ENCODE measurements at places on chromosomes 11 and 22.

GRCh38 chr22:46721501-46722085 is 16.5 kb downstream of the CERK start:
- no peak for DNase-seq

GRCh38 chr11:38835966-38836365 is 2237.9 kb upstream of the RAG2 start:
- no peak for DNase-seq

DNA sequence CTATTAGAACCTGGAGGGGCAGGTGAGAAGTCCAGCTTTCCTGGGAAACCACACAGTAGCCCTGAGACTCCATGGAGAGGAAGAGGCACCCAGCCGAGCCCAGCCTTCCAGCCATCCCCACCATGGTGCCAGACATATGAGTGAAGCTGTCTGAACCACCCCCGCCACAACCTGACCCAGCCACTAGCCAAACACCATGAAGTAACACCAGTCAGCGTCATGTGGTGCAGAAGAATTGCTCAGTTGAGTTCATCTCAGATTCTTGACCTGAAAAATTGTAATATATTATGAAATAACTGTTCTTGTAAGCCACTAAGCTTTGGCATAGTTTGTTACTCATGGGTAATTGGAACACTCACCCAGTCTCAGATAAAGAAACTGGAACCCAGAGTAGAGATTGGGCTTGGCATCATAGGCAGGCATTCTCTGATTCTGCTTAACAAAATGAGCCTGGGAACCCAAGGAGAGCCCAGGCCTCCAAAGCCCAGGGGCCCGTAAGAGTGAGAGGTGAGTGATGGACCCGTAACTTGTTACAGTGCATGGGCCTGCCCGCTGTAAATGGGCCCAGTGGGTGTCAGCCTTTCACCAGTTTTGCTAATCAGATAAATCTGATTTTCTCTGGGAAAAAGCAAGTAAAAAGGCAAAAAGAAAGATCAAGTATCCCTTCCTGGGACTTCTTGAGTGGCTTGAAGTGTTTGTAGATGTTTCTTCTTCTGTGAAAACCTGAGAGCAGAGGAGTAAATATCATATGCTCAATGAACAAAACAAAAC is 305.5 kb downstream of the DDX10 start:
- DNase-seq, result no peak

GRCh38 chr11:46445920-46446771 is 54.6 kb upstream of the CHRM4 start:
- DNase-seq, result no peak

DNA sequence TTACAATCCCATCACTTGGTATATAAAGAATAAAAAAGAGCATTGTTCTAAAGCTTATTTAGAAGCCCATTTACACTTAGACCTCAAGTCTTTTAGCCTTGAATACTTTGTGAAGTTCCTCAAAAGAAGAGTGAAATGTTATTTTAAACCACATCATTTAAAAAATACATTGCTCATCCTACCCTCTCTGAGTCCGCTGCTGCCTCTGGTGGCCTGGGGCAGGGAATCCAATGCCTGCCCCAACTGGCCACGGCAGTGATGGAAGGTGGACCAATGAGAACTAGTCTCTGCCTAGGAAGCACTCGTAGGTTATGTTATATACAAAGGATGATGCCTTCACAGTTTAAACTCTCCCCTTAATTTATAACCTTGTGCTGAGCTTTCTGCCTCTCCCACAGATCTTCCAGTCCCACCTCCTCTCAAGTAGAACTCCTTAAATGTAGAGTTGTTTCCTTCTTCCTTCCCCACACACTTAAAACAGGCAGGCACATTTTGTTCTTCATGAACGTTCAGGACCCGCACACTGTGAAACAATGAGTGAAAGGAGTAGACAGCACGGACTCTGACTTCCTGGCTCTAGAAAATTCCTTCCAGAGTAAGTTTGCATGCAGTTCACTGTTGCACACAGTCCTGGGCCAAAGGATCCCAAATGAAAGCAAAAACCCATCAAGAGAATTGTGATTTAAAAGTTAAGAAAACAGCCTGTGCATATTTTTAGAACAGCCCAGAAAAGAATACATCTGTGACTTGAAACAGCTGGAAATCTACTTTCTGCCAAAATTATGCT is 167.8 kb downstream of the RRAS2 start:
- no peak for DNase-seq

- DNase-seq, result no peak
These were observed 379.3 kb downstream of the OPCML start for GRCh38 chr11:133153031-133153430.

DNA sequence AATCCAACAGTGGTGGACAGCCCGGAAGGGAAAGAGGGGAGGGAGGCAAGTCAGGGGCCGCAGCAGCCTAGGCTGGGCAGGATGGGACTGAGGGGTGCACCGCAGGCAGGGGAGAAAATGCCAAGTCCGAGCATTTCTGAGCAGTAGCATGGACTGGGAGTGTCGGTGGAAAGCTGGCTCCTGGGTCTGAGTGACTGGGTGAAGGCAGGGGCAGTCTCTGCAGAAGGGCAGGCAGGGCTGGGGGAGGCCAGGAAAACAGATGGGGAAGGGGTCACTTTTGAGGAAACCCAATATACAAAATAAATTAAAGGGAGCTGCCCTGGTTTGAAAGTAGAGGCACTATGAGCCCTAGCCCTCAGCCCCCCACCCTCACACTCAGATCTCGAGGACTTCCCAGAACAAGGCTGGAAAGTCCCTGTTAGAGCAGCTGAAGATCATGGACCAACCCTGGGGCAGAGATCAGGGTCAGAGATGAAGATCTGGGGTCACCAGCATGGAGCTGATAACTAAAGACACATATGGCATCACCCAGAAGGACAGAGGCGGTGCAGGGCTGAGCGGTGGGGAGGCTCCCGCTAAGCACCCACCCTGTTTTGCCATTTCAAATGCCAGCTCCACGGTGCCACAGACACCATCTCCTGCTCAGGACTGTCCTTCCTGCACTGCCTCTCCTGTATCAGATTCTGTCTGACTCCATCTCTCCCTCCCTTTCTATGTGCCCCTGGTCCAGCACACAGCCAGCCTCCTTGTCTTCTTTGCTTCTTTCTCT is 32.4 kb upstream of the ETS1 start:
- DNase-seq, result no peak

- no peak for DNase-seq
These were observed 1984.7 kb upstream of the RAG2 start for GRCh38 chr11:38582756-38583155.

DNA sequence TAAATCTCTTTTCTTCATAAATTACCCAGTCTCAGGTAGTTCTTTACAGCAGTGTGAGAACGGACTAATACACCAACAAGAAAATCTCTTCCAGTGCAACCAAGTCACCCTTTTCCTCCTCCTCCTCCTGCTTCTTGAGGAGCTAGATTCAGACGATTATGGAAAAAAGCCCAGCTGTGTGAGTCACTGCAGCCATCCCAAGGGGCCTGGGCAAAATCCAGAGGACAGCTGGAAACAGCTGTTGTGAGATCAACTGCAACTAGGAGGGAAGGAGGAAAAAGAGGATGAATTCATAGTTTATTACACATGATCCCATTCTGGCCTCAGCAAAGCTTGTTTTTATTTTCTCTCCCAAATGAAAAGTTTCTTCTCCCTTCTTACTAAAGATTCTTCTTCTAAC is 32.9 kb downstream of the RBFOX2 start:
- no peak for DNase-seq

DNA sequence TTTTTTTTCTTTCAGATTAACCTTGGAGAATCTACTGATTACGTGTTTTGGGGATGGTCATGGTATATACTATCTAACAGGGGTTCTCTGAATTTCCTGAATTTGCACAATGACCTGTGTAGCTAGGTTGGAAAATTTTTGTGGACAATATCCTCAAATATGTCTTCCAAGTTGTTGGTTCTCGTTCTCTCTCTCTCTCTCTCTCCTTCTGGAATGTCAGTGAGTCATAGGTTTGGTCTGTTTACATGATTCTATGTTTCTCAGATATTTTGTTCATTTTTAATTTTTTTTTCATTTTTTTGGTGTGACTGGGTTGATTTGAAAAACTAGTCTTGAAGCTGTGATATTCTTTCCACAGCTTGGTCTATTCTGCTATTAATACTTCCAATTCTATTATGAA is 604.0 kb upstream of the ANO3 start:
- DNase-seq, result no peak

DNA sequence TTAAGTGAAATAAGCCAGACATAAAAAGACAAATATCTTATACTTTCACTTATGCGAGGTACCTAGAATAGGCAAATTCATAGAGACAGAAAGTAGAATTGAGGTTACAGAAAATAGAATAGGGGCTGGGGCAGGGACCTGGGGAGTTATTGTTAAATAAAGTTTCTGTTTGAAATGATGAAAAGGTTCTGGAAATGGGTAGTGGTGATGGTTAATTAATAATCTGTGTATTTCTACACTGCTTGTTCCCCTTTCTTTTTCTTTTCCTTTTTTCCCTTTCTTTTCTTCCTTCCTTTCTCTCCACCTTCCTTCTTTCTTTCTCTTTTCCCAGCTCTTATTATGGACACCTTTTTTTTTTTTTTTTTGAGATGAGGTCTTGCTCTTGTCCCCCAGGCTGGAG is 2.8 kb downstream of the NAALADL1 start:
- no peak for DNase-seq

DNA sequence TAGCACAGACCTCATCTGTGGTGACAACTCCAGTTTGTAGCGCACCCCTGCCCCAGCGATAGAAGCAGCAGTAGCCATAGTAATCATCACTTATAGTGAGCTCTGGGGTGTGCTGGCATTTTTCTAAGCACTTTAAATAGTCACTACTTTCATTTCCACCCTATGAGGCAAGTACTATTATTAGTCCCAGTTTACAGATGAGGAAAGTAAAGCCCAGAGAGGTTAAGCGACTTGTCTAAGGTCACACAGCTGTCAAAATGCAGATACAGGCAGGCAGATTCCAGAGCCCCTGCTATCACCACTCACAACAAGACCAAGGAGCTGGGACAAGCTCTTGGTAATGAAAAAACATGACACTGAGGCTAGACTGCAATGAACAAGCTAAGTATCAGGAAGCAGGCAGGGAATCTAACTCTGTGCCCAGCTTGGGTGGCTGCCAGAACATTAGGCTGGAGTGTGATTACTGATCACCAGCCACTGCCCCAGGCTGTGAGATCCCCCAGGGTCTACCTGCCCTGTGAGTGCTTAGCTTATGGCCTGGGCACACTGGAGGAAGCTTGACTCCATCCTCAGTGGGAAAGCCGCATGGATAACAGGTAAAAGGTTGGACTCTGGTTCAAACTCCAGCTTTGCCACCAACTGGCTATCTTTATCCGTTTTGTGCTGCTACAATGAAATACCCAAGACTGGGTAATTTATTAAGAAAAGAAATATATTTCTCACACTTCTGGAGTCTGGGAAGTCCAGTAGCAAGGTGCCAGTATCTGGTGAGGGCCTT is 561.1 kb downstream of the MN1 start:
- no peak for DNase-seq

DNA sequence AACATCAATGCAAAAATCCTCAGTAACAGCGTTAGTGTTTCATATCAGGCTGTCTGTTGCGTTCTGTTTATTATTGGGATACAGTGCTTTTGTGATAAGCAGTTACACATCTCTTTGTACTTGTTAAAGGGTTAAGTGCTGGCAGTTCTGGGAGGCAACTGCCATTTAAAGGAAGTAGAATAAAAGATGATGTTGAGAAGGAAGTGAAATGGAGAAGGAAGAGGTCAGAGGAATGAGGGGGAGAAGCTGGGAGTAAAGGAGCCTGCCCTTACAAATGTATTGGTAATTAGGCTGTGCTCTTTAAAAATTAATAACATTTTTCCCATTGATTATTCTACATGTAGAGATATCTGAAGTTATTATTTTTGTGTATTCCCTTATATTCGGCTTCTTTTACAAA is 674.7 kb downstream of the NTM start:
- DNase-seq, result no peak

DNA sequence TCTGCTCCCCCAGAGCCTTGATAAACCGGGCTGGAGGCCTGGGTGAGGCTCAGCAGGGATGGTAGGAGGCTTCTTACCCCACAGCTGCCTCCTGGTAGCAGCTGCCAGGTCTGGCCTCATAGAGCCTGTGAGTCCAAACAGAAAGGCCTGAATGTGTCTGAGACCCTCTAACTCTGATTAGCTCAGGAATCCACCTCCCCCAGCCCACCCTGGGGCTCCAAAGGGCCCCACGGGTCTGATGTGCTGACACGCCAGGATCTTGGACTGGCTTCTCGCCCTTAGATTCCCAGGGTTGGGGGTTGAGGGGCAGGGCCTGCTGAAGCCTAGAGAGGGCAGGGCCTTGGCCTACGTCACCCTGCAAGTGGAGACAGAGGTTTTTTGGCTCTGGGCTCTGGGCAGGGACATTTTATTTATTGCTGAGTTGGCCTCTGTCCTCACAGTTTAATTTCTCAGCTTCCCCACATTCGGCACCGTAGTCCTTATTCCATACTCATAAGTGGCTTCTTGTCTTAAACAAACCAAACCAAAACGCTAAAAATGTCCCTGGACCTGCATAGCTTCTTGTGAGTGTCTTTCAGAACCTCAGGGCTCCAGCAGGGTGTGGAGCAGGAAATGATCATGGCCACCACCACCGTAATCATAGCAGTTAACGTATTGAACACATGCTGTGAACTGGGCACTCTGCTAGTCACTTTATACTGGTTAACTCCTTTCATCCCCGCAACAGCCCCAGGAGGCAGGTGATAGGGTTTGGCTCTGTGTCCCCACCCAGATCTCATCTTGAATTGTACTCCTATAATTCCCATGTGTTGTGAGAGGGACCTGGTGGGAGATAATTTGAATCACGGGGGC is 25.1 kb downstream of the KIAA1671 start:
- DNase-seq, result no peak

DNA sequence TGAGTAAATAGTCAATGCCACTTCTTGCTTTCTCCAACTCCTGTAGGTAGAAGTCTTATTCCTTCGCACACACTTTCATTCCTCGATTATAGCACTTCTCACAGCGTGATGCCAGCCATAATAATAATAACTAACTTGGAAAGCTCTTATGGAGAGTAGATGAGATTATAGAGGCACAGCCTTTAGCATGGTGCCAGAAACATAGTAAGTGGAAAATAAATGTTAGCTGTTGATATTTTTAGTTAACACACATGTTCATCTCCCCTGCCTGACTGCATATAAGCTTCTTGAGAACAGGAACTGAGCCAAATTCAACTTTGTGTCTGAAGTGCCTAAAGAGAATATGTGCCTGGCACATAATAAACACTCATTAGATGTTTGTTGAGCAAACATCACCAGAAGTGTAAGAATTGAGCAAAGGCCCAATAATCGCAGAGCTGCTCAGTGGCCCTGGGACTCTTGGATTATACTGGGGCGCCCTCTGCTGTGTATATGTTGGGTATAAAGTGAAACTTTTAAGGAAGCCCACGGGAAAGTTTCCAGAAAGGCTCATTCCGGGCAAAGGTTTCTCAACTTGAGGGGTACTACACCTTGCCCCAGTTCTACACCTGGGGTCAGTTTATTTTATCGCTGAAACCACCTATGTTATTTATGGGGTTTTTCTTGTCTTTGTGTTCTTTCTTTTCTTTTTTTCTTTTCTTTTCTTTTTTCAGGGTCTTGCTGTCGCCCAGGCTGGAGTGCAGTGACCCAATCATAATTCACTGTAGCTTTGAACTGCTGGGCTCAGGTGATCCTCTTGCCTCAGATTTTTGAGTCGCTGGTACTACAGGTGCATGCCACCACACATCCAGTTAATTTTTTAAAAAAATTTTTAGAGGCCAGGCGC is 22.3 kb downstream of the SLN start:
- DNase-seq, result peak; percentile 13

GRCh38 chr11:109707411-109707810 is 285.4 kb downstream of the C11orf87 start:
- no peak for DNase-seq

- no peak for DNase-seq
These were observed 11.1 kb upstream of the MPZL2 start for GRCh38 chr11:118275176-118275575.

Measured in GM12864 (cell line).